ENCODE measurements at places on chromosomes 3 and 15.

DNA sequence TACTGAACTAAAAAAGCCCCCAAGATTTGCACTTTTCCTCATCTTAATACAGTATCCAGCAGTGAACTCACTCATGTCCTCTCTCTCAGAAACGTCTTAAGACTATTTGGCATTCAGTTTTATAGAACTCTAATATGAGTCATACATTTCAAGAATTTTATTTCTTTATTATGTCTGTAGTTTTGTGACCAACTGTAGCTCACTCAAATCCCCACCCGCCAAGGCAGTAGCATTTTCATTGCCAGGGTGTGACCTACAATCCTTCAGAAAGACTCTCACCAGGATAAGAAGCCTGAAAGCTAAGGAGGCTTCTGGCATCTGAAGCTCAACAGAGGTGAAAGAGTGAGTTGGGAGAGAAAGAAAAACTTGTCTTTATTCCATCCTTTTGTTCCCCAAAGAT lies 537.1 kb downstream of the RSL24D1 start:
- DNase-seq: no peak

DNA sequence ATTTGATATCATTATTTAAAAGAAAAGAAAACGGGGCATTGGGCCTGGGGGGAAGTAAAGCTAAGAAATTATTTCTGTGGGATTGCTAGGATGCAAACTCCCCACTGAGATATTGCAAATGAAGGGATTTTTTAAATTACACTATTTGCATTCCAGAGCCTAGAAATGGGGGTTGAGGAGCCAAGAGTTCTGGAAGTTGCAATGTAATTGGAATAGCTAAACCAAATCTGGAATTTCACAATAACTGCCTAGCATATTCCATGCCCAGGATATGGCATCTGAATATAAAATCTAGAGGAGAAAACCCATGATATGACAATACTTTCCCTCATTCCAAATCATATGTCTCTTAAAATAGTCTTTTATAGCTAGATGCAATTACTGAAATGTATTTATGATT lies 93.0 kb downstream of the CADM2 start:
- no peak for DNase-seq

- DNase-seq: no peak
These were observed 46.2 kb downstream of the DENND6A start for GRCh38 chr3:57646723-57647122.

GRCh38 chr3:19221081-19221480 lies 72.8 kb downstream of the KCNH8 start:
- no peak for DNase-seq

DNA sequence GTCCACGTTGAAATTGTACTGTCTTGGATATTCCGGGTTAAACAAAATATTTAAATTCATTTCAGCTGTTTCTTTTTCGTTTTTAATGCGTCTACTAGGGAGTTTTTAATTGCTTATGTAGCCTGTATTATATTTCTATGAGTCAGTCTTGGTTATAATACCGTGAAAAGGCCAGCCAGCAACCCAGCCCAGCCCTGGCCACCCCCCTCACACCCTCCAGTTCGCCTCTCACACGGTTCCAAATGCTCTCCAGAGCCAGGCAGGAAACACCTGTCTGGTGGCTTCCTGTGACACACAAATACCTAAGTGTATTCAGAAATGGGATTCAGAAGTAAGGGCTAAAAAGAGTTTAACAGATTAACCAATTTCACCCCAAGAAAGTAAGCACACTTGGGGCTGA lies 4.4 kb downstream of the SH3BP5 start:
- no peak for DNase-seq

GRCh38 chr3:9883706-9884554 lies 3.9 kb upstream of the CIDEC start:
- no peak for DNase-seq

DNA sequence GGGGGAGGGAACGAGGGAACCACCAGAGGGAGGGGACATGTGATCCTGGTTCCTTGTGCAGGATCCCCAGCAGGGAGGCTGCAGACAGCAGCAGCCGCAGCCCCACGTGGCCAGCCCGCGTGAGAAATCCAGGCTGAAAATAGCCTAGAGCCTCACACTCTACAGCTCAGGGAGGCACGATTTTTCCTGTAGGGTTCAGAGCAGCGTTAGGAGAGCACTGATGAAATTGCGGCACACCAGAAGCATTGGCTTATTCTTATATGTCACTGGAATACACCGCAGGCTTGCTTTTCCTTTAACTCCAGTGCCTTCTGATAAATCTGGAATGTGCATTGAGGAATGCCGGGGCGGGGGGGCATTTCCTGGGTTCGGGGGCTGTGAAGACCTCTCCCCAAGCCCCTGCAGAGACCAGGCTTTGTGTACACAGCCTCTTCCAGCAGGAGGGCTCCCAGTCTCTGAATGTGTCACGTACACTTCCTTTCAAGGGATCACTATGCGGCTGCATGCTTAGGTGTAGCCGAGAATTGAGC lies 193.0 kb downstream of the ATP10A start:
- DNase-seq: no peak

DNA sequence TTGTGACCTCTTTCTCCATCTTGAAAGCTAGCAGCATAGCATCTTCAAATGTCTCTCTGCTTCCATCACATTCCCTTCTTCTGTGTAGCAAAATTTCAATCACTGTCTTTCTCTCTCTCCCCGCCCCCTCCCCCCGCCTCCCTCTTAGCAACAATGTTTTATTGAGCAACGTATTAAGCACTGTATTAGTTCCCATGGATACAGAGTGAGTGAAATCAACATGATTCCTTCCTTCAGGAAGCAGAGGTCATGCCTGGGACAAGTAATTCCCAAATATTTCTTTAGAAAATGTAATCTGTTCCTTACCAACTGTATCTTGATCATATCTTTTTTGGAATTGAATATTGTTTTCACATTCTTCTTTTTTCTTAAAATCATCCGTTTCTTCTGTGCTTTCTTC lies 373.7 kb upstream of the NECTIN3 start:
- no peak for DNase-seq

All from central memory CD8-positive, alpha-beta T cell (primary cell).